ENCODE measurements at places on chromosomes 12 and 14.

GRCh38 chr14:91875525-91876286, 8.4 kb upstream of the TC2N start:
- DNase-seq, result no peak

GRCh38 chr12:83821967-83822366, 1090.6 kb downstream of the SLC6A15 start:
- no peak for DNase-seq

- no peak for DNase-seq
Measured at GRCh38 chr12:89831310-89832095, 122.9 kb upstream of the ATP2B1 start.

DNA sequence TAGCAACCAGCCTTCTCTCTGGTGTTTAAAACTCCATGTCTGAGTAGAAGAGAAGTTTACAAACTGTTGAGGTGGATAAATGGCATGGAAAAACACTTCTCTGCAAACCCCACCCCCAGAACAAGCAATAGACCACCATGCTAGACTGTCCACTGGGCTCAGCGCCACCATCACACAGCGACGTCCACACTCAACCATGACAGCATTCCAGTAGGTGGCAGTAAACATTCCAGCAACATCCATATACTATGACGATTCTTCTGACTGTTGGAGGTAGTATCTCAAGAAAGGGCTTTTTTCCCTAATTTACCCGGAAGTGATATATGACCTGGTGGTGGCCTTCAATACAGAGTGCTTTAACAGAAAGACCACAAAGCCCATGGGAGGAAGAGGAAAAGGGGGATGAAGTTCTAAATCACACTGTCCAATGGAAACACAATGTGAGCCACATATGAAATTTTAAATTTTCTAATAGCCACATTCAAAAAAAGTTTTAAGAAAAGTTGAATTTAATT, 152.2 kb downstream of the SLC15A4 start:
- DNase-seq, result no peak

- no peak for DNase-seq
Measured at GRCh38 chr14:91078095-91078737, 17.8 kb upstream of the RPS6KA5 start.

DNA sequence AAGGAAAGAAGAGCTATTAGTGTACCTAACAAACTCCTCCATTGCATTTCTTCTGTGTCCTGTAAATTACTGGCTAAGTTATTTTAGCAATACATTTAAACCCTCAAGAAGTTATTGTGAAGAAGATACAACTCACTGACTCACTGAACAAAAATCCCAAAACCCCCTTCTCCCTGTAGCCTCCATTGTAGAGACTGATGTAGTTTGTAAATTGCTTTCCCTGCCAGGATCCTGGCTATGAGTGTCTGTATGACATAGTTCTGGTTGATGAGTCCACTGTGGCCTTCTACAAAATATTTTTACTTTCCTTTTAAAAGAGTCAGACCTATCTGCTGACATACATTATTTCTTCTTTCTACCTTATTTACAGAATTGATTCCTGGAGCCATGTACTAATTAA, 155.6 kb downstream of the SLC6A15 start:
- DNase-seq, result no peak

DNA sequence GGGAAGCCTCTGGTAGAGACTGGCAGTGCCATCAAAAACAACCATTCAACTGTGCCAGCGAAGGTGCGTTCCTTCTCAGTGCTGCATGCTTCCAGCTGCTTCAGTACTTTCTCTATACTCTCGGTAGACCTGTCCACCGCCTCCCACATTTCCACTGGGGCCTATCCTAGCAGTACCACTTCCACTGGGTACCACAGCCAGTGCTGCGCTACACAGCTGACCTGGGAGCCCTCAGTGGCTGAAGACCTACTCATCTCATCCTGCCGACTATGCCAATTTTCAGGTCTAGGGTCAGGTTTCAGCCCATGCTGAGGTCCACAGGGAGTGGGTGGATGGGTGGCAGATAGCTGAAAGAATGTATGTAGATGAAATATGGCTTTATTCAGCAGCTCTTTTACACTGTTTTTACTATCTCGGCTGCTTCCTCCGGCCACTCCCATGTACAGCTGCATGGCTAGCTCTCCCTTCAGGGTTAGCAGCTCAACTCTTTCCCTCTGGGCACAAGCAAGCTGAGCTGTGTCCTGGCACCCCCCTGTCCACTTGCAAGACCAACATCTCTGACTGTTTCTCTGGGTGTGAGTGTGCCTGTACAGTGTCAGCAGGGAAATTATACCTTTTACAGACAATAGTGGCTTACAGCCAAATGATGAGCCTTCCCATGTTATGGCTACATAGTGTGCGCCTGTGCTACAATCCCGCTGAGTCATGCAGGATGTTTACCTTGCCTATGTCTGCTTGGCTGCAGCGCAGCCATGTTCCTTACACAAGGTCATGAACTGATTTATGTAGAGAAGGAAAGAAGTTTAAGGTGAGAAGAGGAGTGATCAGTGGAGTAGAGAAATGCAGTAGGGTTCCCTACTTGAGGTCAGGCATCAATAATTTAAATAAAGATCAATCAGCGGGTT, 125.7 kb upstream of the DDHD1 start:
- no peak for DNase-seq

DNA sequence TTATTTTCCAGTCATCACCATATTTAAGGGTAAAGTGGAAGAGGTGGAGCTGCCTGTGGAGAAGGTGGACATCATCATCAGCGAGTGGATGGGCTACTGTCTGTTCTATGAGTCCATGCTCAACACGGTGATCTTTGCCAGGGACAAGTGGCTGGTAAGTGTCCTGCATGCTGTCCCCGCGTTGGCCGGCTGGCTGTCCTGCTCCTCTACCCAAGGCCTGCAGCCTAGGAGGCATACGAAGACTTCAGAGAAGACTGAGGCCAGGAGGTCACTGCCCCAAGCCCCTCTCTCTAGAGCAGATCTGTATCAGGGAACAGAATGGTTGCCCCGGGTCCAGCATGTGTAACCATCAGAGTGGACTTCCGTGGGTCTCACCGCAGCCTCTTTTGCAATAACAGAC, 77.7 kb downstream of the PRMT8 start:
- no peak for DNase-seq

DNA sequence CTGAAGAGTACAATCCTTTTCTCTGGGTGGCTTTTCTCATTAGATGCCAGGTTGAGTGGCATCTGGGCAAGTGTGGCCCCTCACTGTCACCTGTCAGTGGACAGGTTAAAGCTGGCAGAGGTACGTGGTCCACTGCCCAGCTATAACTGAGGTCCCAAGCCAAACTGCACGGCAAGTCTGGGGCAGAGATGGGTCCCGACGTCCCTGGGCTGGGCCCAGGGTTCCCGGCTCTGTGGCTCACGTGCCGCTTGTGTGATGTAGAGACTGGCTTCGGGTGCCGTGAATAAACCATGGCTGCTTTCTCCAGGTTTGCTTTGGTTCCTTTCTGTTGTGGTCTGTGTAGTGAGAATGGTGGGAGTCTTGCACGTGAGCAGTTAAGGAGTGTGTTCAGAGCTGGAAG, 77.7 kb downstream of the WDR20 start:
- no peak for DNase-seq

- no peak for DNase-seq
Measured at GRCh38 chr12:132660052-132660451, 27.1 kb downstream of the POLE start.

DNA sequence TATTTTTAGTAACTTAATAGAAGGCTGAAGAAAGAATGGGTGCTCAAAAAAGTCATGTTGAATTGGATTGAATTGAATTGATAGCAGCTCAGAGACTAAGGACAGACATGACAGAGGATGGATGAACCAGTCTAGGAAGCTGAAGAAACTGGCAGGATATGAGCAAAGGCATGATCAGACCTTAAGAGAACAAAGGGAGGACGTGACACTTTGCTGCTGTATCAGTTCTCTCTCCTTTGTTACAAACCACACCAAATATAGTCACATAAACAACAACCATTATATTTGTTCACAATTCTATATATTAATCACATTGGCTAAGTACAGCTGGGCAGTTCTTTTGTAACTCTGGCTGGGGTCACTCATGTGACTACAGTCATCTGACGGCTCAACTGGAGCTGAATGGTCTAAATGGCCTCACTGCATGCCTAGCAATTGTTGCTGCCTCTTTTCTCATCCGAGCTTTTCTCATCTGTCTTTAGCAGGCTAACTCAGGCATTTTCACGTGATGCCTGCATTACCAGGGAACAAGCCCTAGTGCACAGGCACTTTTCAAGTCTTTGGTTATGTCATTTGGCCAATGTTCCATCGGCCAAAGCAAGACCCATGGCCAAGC, 355.0 kb downstream of the ETNK1 start:
- DNase-seq, result no peak

GRCh38 chr14:74595006-74595735, 16.9 kb downstream of the LTBP2 start:
- DNase-seq, result no peak

GRCh38 chr14:70646705-70647104, 5.0 kb downstream of the TTC9 start:
- DNase-seq, result no peak

DNA sequence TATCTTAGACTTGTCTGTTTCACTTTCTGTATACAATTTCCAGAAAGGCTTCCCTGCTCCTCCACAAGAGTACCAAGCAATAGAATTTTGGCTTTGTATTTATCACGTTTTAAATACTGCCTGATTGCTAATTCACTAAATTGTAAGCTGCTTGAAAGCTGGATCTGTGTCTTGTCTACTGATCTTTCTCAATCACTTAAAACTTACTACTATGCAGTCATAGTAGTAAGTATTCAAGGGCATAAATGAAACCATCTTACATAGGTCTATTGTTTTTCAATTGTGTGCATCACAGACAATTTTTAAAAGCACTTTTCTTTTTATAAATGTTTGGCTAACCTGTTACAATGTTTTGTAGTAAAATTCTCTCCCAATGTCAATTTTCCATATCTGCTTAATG, 1.2 kb upstream of the GLIPR1L2 start:
- no peak for DNase-seq

GRCh38 chr12:123743002-123743401, 19.1 kb upstream of the DNAH10 start:
- no peak for DNase-seq

- DNase-seq, result no peak
Measured at GRCh38 chr14:54654605-54655004, 87.7 kb downstream of the SAMD4A start.

DNA sequence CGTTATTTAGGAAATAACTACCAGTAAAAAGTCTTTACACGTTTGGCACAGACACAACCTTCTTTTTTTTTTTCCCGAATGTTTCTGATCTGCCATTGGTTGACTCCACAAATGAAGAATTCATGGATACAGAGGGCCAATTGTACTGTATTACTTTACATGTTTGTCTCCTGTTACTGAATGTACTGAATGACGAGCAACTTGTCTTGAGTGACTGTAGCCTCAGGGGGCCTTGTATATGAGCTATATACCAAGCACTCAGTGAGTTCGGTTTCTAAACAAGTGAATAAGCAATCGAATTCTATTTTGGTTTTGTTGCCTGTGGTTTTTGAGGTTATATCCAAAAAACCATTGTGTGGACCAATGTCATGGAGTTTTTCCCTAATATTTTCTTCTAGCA, 480.0 kb upstream of the SYT1 start:
- DNase-seq, result no peak

- no peak for DNase-seq
Measured at GRCh38 chr12:24200010-24200409, 250.5 kb upstream of the SOX5 start.

Measured in stimulated activated CD8-positive, alpha-beta memory T cell treated with anti-CD3 and anti-CD28 coated beads, Interleukin-15, amount 100 ng/mL, for 24 hours (primary cell).